ENCODE measurements at places on chromosomes 2 and 18.

DNA sequence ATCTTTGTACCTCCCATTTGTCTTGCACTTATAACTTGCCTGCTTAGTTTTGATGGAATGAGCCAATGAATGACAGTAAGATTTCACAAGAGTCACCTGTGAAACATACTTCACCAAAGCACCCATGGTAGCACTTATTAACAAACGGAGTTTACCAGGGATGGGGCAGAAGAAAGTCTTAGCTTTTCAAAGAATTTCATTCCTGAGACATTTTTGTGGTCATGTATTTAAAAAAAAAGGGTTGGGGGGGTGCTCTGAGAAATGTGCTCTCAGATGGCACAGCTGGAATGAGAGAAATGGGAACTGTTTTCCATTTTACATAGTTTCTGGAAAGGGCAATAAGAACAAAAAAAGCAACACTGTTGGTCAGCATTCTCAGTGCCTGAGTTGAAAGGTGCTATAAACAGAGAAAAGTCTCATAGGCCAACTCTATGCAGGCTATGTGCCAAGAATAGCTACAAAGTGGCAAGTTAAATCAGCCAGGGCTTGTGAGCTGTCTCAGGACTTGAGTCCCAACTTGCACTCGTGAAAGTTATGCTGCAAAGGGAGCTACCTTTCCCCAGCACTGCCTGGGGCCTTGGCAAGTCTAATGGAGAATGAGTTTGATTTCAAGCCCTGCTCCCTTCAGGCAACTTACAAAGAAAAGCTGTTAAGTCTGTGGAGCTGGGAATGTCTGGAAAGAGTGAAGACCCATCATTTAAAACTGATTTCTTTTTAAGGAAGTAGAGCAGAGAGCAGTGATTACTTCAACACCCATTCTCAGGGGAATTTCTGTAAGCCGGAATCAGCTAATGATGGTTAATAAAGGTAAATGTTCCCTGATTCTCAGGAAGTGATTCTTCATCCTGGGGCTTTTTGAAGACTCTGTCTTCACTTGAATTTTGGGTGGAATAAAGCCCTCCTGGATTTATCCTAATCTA, 170.6 kb downstream of the SLC8A1 start:
- H3K4me3 ChIP-seq, result no peak overlapping the region
- H3K27ac ChIP-seq, result no peak overlapping the region
- H3K27me3 ChIP-seq, result peaks cover 7% of the 10 kb centered on the region
- DNase-seq, result no peak
- H3K36me3 ChIP-seq, result no peaks in the 10 kb centered on the region

GRCh38 chr18:48017635-48018034, 87.2 kb upstream of the SMAD2 start:
- peaks cover 41% of the 10 kb centered on the region for H3K27me3 ChIP-seq
- H3K4me3 ChIP-seq, result no peak overlapping the region
- H3K4me1 ChIP-seq, result peaks cover 1% of the 10 kb centered on the region
- H3K36me3 ChIP-seq, result no peaks in the 10 kb centered on the region

DNA sequence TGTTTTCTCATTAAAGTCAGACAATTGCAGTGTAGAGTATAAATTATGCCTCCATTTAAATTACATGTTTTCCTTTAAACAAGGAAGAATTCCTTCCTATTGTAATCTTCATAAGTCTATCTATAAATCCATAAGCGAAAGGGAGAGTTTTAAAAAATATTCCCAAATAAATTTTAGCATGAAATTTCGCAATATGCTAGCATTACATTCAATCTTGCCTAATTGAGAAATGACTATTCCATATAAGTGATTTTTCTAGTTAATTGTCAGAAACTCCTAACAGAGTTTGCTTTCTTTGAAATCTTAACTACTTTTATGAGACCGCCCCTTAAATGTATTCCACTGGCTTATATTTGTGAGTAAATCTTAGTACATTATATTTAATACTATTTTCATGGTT, 133.1 kb upstream of the CRIM1 start:
- H3K36me3 ChIP-seq, result no peaks in the 10 kb centered on the region
- DNase-seq, result no peak
- no peak overlapping the region for H3K27ac ChIP-seq
- H3K4me1 ChIP-seq, result no peaks in the 10 kb centered on the region
- H3K27me3 ChIP-seq, result peaks cover 11% of the 10 kb centered on the region

DNA sequence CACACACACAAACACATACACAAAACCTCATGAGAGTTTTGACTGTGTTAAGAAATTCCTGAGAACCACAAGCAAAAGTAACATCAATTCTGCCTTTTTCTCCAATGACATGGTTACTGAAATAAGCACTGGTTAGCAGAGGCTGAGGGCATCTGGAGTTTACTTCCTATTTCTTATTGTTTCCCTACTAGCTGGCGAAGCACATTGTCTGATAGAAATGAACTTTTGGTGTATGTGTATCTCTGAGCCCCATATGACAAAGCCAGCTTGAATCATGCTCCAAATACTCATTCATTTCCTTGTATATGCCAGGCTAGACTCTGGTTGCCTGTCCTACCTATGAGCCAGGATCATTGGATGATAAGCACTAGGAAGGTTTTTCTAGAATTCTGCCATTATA, 203.1 kb downstream of the NCKAP5 start:
- H3K27ac ChIP-seq, result no peak overlapping the region
- DNase-seq, result no peak
- H3K4me3 ChIP-seq, result no peak overlapping the region
- H3K27me3 ChIP-seq, result no peaks in the 10 kb centered on the region
- no peaks in the 10 kb centered on the region for H3K36me3 ChIP-seq

DNA sequence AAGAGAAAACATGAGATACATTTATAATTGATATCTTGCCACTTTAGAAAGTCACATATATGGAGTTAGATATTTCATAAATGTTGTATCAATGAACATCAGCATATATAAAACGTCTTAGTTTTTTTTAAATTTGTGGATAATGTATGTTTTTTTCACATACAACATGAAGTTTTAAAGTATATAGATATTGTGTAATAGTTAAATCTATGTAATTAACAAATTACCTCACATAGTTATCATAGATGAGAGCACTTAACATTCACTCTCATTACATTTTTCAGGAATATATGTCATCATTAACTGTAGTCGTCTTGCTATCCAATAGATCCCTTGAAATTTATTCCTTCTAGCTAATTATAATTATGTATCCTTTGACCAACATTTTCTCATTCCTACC, 406.6 kb downstream of the ARHGAP15 start:
- peaks cover 7% of the 10 kb centered on the region for H3K4me1 ChIP-seq
- no peak overlapping the region for H3K4me3 ChIP-seq
- no peak for DNase-seq
- no peak overlapping the region for H3K27ac ChIP-seq

Measured in T-helper 17 cell (primary cell).